Progenitor cell of endocrine pancreas (in vitro differentiated cells): ENCODE measurements at places on chromosomes 2 and 18.

DNA sequence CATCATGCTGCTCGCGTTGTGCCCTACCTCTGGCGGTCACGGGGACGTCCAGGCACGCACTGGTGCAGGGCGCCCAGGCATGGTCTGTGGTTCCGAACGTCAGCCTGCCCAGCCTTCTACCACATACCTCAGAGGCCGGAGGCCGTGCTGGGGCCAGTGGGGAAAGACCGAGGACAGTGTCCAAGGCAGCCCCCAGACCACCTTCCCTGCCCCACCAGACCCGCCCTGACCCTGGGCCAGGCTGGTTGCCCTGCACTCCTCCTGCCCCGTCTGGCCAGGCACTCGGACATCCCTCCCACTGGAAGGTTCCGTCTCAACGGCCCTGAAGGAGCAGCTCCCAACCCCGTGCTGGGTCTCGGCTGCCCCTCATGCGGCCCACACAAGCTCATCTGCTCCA is 32.8 kb downstream of the SLC66A2 start:
- DNase-seq = no peak

- no peak for DNase-seq
These were observed 240.3 kb upstream of the CELF4 start for GRCh38 chr18:37805773-37806404.

- no peak for DNase-seq
These were observed 58.4 kb downstream of the LRATD1 start for GRCh38 chr2:14690926-14691325.

GRCh38 chr18:63286926-63287325 is 32.6 kb downstream of the BCL2 start:
- no peak for DNase-seq

DNA sequence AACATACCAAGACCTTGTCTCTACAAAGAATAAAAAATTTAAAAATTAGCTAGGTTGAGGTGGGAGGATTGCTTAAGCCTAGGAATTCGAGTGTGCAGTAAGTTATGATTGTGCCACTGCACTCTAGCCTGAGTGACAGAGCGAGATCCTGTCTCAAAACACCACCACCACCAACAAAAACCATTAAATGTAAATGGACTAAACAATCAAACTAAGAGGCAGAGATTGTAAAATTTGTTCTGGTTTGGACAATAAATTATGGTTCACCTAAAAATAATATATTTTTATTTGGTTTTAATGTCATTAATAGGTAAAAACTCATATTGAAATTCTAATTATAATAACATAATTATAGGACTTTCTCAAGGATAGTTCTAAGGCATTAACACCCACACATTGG is 9.9 kb upstream of the ATIC start:
- DNase-seq = no peak

GRCh38 chr18:9117980-9118841 is 15.7 kb downstream of the NDUFV2 start:
- DNase-seq = no peak

GRCh38 chr2:227456772-227457171 is 15.2 kb upstream of the AGFG1 start:
- DNase-seq = no peak

DNA sequence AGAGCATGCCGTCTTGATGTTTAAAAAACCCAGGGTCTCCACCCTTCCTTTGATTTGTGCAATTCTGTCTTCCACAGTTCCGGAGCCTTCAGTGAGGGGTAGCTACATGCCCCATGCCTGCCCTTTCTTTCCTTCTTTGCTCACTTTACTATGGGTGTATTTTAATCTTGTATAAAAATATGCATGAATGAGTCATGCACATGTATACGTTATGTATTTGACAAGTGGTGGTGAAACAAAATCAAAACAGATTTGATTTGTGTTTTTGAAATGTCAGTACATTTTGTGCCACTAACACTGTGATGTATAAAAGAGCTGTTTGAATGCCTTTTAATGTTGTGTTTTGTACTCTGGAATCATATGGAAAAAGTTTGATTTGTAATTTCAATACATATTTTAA is 126.5 kb downstream of the RNF144A start:
- DNase-seq = no peak

DNA sequence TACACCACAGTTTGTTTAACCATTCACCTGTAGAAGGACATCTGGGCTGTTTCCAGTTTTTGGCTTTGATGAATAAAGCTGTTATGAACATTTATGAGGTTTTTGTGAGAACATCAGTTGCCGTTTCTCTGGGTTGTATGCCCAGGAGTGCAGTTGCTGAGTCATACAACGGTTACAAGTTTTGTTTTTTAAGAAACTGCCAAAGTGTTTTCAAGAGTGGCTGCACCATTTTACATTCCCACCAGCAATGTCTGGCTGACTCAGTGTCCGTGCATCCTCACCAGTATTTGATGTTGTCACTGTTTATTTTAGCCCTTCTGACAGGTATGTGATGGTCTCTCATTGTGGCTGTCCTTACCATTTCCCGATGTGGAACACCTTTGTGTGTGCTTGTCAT is 48.0 kb upstream of the GPR17 start:
- DNase-seq = no peak

GRCh38 chr18:64929036-64929435 is 780.1 kb upstream of the LINC00305 start:
- DNase-seq = no peak

- no peak for DNase-seq
These were observed 246.1 kb upstream of the ST6GAL2 start for GRCh38 chr2:107132070-107132469.

GRCh38 chr18:14922031-14922430 is 174.1 kb downstream of the ANKRD30B start:
- no peak for DNase-seq

GRCh38 chr18:3725115-3725514 is 275.1 kb downstream of the TGIF1 start:
- no peak for DNase-seq

DNA sequence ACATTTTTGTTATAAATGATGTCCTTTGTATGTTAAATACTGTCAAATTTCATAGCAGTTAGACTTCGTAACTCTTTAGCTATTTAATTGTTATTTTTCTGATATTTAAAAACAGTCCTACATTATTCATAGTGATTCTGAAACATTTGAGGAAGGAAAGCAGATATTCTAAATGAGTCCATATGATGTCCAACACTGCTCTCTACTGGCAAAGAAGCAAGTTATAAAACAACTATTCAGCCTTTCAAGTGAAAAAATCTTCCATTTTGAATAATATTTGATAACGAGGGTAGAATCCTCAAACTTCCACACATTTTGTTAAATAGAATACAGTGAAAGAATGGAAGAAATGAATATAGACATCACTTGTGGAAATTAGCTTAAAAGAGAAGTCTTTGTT is 220.8 kb downstream of the GULP1 start:
- DNase-seq = no peak

DNA sequence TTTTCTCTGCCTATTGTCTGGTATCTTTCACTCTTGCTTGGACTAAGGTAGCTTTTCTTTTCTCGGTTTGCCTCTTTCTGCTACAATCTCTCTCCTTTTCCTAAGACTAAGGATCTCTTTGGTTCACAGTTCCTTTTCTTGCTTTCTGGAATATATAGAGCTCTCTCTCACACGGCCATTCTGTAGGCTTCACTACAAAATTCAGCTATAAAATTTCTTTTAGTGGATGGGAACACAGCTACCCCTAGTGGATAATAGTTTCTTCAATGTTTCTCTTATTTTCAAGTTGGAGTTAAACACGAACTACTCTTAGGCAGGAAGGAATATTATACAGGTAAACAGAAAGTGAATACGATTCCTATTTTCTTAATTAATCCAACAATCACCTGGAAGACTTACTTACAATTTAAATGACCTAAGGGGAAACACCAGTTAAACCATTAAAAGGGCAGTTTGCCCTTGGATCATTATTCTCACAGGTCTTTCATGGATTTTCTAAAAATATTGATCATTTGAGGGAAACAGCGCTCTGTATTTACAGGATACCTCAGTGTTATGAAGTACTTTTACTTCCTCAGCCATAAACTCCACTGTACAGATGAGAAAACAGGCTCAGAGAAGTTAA is 140.5 kb downstream of the LRP2 start:
- no peak for DNase-seq

DNA sequence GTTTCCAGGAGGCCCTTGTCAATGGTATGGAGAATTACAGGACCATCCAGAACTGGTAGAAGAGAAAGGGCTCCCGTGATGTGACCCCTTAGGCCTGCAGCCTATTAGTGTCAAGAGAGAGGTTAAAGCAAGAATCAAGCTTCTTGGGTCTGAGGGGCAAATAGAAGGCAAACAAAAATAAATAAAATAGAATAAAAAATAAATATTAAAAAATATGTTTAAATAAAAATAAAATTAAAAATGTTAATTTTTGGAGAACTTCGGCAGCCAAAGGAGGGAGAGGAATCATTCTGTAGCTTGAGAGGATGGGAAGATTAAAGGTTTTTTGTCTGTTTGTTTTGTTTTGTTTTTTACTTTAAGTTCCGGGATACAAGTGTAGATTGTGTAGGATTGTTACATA is 15.2 kb upstream of the TMEM178A start:
- no peak for DNase-seq
